ENCODE measurements at places on chromosomes 4 and X.

DNA sequence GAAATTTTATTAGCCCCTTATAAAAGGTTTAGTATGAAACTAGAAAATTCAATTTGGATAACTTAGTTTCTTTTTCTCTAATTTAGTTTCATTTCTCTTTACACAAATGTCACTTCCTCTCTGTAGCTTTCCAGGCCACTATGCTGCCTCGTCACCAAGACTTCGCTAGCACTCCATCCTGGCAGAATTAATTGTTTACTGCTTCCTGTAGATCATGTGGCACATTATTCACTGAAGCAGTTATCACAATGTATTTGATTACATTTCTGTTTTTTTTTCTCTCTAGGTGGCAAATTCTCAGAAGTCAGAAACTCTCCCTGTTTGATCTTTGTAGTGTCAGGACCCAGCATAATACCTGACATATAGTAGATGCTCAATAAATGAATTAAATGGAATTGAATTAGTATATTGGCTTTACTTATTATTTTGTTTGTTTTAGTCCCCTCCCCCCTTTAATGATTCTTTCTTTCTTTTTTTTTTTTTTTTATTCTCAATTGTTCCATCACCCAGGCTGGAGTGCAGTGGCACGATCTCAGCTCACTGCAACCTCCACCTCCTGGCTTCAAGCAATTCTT is 9.3 kb upstream of the SAT1 start:
- no peak for DNase-seq

GRCh38 chr4:178480881-178481280 is 1038.6 kb upstream of the AGA start:
- no peak for DNase-seq

- DNase-seq = no peak
These were observed 13.5 kb downstream of the MSANTD1 start for GRCh38 chr4:3262208-3263052.

DNA sequence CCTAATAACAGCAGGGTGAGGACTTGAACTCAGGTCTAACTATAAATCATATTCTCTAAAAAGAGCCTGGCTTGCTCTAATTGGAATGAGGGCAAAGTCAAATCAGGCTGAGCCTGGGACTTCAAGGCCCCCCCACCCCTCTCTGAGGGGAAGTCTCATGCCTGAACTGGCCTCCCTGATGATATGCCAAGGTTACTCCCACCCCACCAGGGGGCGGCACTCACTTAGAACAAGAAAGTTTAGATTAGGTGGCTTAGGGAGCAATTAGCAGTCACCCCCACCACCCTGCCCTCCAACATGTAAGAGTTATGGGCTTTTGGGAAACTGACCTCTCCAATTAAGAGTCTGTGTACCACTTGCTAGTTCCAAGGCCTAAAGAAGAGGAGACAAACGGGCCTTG is 2.7 kb downstream of the FOXO4 start:
- DNase-seq = no peak

GRCh38 chr4:78763251-78763650 is 12.9 kb upstream of the BMP2K start:
- no peak for DNase-seq

DNA sequence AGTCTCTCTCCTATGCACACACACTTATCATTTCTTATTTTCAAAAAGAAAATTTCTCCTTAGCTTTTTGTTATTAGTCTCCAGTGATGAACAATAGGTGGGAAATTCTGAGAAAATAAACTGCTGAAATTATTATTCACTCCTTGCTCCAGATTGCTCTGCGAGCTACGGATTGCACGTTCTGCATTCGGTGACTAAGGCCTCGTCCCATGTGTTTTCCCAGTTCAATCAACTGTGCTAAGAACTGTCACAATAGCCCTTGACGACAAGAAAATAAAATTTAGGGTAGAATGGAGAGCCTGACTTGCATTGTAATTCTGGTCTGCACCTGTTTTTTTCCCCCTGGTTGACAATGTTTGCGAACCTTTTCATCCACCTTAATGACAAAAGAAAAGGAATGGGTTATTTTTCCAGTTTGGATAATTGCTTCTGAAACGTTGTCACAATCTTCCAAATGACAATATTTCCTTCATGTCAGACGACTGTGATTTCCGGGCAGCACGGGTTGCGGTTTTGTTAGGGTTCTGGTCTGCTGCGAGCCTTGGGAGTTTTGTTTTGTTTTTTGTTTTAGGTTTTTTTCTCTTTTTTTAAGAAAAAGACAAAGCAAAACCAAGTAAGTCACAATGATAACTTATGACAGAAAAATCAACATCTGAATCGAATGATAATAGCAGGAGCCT is 124.5 kb upstream of the NOCT start:
- DNase-seq = no peak

GRCh38 chrX:87140800-87141483 is 376.7 kb upstream of the KLHL4 start:
- no peak for DNase-seq

GRCh38 chrX:133645977-133646718 is 230.9 kb upstream of the GPC4 start:
- DNase-seq = no peak

GRCh38 chr4:158459085-158459820 is 62.4 kb upstream of the RXFP1 start:
- no peak for DNase-seq

GRCh38 chr4:3847211-3847940 is 81.2 kb downstream of the ADRA2C start:
- DNase-seq = no peak

- DNase-seq = no peak
These were observed 134.2 kb downstream of the EIF4E start for GRCh38 chr4:98794565-98795205.

GRCh38 chr4:126799416-126799815 is 833.3 kb upstream of the INTU start:
- no peak for DNase-seq

DNA sequence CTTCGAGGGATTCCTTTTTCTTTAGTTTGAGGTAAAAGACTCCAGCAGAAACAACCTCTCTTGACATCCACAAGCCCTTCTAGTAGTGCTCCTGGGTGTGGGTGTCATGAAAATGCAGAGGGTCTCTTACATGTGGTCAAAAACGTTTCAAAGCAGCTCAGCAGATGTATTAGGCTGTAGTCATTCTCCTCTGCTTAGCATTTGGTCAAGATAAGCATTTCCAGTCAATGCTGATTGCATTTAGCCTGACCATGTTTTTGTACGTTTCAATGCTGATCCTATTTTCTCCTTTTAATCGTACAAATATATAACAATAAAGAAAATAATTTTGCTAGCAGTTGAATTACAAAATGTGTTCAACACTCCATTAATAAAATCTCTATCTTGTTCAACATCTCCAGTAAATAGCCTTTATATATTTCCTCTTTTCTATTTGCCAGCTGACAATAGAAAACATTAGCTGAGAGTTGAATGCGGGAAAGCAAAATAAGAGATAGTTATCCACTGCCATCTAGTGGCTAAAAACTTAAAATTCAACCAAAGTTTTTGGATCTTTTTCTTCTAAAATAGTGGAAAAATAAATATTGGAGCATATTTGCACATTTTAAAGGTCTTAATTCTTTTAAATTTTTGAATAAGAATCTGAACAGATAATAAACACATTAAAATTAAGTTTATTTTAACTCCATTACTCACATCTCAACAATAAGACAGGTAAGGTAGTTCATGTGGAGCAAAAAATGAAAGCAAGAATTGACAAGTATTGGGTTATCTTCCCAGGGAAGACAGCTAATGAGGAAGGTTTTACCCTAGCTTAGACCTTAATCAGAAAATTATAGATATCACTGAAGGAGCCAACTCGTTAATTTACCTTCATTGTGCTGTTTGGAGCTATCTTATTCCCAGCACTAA is 15.2 kb upstream of the PACRGL start:
- DNase-seq = no peak

- no peak for DNase-seq
These were observed 208.4 kb downstream of the DTHD1 start for GRCh38 chr4:36489798-36490197.

GRCh38 chr4:113825272-113825671 is 63.7 kb upstream of the CAMK2D start:
- no peak for DNase-seq

DNA sequence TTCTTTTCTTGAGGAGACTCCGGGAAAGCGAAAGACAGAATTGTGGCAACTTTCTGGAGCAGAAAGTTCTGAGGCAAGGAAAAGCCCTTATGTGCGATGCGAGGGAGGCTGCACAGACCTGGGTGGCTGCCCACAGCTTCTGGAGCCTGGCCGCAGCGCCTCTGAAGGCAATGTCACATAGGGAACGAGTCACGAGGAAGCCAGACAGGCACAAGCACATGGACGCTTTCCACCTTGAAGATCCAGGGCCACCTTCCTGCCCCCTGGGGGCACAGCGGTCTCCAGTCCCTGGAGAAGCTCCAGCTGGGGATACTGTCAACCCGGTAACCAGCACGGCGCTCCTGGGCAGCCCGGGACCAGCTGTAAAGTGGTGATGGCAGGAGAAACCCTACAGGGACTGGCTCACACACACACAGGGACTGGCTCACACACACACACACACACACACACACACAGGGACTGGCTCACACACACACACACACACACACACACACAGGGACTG is 69.8 kb downstream of the MTNR1A start:
- DNase-seq = no peak

GRCh38 chr4:184273166-184274147 is 55.8 kb upstream of the ENPP6 start:
- DNase-seq = no peak

DNA sequence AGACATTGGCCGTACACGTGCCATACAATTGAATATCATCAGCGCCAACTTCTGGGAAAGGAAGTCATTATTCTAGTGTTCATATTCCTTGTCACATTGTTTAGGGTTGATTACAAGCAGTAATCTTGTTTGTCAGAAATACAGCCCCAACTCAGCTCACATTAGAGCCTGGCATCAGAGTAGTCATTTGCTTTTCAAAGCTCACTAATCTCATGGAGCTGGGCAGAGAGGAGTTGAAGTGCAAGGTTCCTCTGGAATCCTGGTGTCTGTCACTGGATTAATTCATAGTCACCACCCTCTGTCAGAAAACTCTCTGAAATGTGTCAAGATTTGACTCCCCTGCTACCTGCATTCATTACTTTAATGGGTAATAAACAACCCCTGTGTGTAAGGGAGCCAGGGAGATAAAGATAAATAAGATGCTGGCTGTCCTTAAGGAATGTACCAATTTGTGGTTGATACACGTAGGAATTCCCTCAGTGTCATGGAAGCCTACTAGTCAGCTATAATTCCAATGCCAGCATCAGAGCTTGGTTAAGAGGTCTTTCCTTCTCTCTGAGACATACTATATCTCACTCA is 43.7 kb upstream of the S100G start:
- DNase-seq = no peak

GRCh38 chrX:118552121-118552900 is 56.7 kb downstream of the DOCK11 start:
- no peak for DNase-seq

DNA sequence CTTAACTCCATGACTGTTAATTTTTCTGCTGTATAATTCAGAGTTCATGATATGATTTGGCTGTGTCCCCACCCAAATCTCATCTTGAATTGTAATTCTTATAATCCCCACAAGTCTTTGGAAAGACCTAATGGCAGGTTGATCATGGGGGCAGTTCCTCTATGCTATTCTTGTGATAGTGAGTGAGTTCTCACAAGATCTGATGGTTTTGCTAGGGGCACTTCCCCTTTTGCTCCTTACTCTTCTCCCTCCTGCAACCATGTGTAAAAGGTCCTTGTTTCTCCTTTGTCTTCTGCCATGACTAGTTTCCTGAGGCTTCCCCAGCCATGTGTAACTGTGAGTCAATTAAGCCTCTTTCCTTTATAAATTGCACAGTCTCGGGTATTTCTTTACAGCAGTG is 1751.9 kb downstream of the ARAP2 start:
- DNase-seq = no peak

DNA sequence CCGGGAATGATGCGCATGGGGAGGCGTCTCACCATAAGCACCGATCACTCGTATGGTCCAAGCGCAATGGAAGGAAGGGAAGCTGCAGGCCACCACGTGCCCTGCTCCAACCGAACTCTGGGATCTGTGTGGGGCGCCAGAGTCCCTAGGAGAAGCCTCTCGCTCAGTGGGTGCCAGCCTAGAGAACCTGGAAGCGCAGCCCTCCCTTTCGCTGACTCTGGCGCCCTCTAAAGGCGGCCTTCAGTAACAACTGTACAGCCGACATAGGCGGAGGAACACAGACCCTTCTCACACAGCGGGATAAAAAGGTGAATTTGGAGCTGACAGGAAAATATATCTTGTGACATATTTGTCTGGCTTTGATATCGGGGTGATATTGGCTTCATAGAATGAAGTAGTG is 76.0 kb downstream of the INTS6L start:
- DNase-seq = no peak

DNA sequence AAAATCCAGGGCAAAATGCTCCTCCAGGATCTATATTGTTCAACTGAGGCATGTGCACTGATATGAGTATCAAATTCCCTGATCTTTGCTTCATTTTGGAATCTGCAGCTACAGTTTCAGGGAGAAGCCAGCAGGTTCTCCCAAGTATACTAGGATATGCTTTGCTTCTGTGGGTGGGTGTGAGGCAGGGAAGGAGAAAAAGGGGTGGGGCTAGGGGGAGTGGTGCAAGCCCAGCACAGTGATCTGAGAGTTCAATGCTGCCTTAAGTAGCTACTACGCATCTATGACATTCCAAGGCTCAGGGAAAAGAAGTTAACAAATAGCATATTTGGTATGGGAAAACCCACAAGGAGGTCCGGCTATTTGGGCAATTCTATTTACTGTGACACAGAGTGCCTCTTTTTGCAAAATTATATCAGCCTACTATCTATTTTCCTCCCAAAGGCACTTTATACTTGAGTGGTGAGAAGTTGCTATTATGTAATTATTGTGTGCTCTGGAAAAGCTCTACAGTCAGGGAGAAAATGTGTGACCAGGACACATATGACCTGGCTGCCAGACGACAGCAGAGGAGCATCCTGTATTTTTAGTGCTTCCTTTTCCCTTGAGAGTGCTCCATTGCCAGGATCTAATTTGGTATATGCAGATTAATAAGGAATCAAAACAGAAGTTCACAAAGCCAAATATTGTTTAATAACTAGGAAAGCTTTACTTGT is 162.0 kb downstream of the RNF150 start:
- no peak for DNase-seq

DNA sequence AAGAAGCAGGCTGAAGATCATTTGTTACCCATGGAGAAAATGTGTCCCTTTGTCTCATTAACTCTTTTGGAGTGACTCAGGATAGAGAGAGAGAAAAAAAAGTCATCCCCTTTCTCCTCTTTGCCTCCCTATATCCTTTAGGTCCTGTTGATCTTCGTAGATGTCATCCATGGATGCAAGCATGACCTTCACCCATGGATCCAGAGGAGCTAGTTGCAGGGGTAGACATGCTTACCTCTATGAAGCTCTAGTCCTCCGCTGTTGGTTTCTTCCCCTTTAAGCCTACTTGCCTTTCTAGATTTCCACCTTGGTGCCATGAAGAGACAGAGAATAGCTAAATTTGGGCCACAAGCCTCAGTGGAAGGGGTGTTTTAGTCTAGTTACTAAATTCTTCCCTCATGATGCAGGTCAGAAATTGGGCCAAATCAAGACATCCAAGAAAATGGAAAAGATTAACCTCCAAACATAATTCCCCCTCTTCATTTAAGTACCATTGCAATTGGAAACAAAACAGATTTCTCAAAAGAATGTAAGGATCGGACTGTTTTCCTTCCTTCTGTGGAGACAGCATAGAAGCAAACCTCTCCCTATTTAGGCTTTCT is 178.4 kb downstream of the TECRL start:
- no peak for DNase-seq

- DNase-seq = no peak
These were observed 21.1 kb upstream of the TADA2B start for GRCh38 chr4:7021930-7022664.
